ENCODE measurements at places on chromosomes 11 and 22.

DNA sequence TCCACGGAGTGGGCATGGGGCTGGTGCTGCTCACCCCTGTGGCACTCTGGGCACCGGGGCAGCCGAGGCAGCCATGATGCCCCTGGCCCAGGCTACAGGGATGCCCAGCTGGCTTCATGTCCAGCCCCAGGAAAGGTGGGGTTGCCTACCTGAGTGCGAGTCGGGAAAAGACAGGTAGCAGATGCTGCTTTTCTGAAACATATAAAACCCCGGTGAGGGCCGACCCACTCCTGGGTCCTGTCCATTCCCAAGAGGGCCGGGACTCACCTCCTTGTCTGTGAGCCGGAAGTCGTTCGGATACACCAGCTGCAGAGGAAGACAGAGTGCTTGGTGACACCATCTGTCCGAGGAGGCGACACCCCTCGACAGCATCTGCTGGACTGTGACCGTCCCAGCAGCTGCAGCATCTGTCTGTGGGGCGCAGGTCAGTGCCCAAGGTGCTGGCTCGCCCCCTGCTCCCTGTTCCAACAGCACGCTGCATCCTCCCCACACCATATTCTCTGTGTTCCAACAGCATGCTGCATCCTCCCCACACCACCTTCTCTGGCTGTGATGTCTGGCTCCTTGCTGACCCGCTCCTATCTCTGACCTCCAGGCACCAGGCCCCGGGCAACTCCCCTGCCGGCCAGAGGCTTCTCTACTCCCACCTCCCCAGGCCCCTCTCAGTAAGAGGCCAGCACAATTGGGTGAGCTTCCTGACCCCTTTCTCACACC is 8.0 kb downstream of the DENND6B start:
- no peak for DNase-seq

DNA sequence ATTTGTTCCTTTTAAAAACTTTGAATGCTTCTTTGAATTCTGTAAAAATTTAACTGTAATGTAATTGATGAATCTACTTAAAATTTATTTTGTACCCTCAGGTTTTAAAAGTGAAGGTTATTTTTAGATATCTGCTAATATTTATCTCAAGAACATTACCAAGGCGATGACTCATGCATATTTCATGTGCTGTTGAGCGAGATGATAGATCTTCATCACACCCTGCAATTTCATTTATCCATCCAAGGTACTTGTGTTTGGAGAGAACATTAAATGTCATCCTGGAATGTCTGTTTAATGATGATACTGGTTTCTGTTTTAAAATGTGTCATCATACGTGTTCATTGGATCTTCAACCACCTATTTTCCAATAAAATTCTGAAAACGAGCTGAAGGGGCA is 6.7 kb upstream of the OOSP4A start:
- DNase-seq, result no peak

DNA sequence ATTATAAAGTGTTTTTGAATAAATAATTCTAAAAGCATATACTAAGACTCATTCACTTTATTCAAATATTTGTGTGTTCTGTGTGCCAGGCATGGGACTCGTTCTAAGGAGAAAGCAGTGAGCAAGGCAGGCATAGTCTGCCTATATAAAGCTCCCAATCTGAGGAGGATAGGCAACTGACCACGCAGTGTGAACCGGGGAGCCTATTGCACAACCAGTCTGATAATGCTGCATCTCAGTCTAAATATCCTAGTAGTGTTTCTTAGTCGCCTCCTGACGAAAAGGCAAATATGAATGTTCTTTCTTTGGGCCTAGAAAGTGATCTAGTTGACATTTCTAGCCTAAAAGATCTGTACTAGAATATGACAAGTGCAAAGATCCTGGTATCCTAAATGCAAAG is 98.3 kb downstream of the C11orf65 start:
- no peak for DNase-seq

- DNase-seq, result no peak
Measured at GRCh38 chr22:37604875-37605274, 3.8 kb upstream of the GGA1 start.

GRCh38 chr11:25057861-25058260 is 561.0 kb downstream of the LUZP2 start:
- no peak for DNase-seq
